Anterior cingulate cortex (tissue), 58 donors: ENCODE measurements at places on chromosomes 13 and 19.

DNA sequence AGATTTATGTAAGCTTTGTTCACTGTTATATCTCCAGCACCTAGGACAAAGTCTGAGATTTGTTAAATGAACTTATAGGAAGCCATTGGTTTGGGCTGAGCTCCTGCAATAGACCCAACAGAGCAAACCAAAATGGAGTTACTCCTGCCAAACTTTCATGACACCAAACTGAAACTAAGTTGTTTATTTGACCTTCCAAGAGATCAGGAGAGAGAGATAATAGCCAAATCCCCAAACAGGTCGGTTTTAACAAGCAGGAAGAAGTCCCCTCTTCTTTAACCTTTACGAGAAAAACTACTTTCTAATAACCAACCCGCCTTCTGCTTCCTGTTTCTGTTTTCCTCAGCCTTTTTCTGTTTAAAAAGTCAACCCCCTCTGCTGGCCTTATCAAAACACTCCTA is 54.9 kb upstream of the ATP12A start:
- DNase-seq: no peak

DNA sequence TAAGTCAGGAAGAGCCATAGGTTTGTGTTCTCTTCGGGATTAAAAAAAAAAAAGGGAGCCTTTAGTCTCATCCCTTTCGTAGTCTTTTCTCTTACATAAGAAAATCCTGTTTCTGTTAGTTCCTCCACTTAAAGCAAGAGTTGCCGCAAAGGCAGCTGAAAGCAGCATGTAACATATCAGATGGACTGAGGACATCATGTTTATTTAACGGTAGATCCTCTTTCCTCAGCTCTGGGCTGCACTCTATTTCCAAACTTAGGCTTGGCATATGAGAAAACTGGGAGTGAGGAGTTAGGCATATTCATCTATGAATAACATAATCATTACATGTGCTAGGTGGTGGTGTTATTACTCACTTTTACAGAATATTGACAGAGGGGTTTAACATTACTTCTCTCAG is 391.2 kb downstream of the KLF12 start:
- no peak for DNase-seq

GRCh38 chr13:109172136-109172535 is 542.7 kb downstream of the MYO16 start:
- DNase-seq: no peak

- no peak for DNase-seq
These were observed 27.4 kb upstream of the TIMM44 start for GRCh38 chr19:7970716-7971448.

DNA sequence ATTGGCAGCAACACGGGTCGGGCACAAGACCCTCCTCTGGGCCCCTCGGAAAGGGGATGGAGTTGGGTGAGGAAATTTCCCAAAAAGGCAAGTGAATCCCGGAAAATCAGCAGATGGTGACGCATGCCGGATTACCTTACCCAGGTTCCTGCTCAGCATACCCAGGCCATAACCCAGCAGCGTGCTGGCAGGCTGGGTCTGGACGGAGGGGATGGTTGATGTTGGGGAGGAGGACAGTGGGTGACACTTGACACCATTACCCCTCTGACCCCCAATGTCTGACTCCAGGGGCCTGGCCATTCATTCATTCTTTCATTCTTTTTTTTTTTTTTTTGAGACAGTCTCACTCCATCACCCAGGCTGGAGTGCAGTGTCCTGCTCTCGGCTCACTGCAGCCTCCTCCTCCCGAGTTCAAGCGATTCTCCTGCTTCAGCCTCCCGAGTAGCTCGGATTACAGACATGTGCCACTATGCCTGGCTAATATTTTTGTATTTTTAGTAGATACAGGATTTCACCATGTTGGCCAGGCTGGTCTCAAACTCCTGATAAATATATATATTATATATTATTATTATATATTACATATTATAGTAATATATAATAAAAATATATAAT is 799 bp downstream of the PVR start:
- DNase-seq: no peak

GRCh38 chr13:25910991-25911419 is 140.8 kb downstream of the SHISA2 start:
- no peak for DNase-seq

- no peak for DNase-seq
These were observed 418.7 kb upstream of the NBEA start for GRCh38 chr13:34523406-34523805.

DNA sequence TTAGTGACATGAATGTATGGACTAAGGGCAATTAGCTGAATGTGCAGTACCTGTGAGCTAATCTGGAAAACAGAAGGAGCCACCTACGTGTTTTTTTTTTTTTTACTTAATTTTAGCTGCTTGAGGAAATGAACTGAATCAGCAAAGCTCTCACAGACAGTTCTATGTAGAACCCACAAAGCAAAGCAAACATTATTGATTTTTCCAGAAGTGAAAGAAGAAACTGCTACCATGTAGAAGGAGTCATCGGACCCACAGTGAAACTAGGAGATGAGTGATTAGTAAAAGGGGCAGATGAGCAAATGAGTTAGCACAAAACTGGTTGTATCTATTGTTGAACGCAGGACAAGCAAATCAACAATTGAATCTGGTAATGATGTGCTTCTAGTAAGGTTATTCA is 94.1 kb upstream of the SLC7A1 start:
- DNase-seq: no peak

GRCh38 chr19:6480848-6481415 is 655 bp downstream of the DENND1C start:
- DNase-seq: no peak

- no peak for DNase-seq
These were observed 89.2 kb upstream of the GPR183 start for GRCh38 chr13:99396446-99396845.

DNA sequence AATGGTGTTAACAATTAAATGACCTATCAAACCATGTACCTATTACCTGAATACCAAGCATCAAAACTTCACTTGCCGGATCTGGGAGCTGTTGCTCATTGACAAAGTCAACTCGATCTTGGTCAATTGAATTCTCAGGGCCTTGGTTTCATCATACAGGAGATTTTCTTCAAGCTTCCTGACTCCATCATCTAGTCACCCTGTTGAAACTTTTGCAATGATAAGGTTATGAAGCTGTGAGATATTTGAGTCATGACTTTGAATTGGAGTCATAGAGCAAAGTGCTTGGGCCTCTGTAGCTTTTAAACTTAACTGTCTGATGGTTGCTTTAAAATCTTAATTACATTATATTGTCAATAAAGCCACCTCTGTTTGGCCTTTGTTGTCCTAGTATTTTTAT is 260.9 kb downstream of the COG6 start:
- DNase-seq: no peak

GRCh38 chr13:21964686-21965085 is 293.8 kb downstream of the FGF9 start:
- no peak for DNase-seq

DNA sequence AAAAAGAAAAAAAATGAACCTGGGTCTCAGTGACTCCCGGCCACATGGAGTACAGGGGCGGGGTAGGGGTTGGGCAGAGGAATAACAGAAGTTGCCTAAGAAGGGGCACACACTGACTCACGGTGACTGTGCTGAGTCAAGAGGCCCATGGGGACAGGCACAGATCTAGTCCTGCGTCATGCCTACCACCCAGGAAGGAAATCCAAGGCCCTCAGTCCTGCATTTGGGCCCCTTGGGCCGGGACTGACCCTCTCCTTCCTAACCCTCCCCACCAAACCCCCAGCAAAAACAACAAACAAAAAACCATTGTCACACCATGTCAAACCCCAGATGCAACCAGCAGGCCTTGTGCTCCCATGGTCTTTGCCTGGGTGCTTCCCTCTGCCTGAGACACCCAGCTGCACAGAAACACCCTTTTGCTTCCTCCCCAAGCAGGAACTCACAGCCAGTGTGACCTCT is 9.6 kb upstream of the NOTCH3 start:
- no peak for DNase-seq

DNA sequence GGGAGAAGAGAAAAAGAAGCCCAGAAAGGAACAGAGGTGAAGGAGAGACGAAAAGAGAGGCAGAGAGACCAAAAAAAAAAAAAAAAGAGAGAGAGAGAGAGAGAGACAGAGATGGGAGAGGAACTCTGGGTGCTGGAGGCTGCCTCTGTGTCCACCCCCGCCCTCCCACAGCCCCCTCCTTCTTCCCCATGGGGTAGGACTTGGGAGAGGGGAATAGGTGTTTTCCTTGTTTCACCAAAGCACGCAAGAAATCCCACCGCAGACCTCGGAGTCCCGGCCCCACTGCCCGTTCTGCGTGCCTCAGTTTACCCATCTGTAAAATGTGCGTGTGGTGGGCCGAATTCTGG is 4.9 kb downstream of the ONECUT3 start:
- no peak for DNase-seq

- no peak for DNase-seq
These were observed 56.9 kb upstream of the LRCH1 start for GRCh38 chr13:46496086-46496485.

GRCh38 chr13:112711528-112712265 is 21.9 kb downstream of the ATP11A start:
- no peak for DNase-seq

DNA sequence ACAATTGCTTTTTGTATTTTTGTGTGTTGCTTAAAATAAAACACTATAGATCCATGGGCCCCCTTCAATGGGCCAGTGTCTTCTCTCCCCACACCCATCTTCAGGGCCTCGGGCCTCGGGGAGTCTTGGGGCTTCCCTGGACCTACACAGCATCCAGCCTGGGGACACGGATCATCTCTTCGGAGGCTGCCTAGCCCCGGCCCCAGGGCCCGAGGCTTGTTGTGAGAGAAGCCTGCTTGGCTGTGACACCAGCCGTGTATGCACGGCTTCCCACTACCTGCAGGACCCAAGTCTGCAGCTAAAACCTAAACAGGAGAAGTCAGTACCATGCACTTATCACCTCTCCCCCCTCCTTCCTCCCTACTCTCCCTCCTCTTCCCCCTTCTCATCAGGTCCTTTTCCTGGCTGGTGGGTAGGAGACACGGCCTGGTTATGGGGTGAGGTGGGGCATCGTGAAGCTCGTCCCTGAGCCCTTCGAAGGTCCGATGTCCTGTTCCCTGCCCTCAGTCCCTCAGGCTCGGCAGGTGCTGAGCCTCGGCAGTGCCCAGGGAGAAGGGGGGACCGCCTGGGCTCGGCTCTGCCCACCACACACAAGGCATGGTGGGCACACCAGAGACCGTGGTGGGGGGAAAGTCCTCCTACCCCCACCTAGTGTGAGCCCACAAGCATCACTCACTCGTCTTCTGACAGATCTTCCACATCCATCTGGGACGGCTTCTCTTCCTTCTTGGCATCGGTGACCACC is 9.5 kb downstream of the C13orf46 start:
- DNase-seq: no peak

- no peak for DNase-seq
These were observed 515 bp upstream of the EFNA2 start for GRCh38 chr19:1284979-1285736.

DNA sequence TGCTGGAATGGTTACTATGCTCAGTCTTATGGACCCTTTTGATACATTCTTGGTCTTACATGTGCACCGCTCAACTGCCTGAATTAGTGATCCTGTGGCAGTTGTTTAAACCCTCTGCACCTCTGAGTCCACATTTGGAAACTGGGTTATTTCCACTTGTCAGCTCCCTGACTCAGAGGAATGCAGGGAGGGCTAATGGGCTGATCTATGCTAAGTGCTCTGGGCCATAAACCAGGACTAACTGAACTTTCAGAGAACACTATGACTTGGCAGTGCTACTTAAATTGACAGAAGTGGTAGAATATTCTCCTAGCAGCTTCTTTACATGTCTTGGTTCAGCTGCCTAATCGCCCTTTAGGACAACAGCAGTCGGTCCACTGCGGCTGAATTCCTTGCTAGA is 26.8 kb upstream of the MED4 start:
- no peak for DNase-seq
